ENCODE measurements at places on chromosomes 5 and 9.

- peak; percentile 48 for DNase-seq
These were observed 47.8 kb upstream of the IER5L start for GRCh38 chr9:129225815-129226214.

DNA sequence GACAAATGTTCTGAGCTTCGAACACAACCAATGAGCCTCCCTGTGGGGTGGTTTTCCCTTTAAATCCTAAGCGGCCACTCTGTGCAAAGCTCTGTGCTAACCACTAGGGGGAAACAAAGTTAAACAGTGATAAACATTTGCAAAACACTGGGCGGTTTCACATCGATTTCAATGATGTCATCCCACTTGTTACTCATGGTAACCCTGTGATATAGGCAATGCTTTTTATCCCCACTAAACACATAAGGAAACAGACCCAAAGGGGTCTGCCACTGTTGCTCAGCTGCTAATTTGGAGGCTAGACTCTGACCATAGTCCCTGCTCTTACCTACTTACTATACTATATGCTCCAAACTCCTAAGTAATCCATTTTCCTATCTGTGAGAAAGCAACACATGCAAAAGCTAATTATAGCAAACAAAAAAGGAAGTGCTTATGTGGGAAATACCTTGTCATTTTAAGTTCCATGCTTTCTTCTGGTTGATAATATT lies 57.3 kb downstream of the PTPN3 start:
- DNase-seq: peak; percentile 12

GRCh38 chr5:56558131-56558745 lies 257.1 kb upstream of the MAP3K1 start:
- no peak for DNase-seq

DNA sequence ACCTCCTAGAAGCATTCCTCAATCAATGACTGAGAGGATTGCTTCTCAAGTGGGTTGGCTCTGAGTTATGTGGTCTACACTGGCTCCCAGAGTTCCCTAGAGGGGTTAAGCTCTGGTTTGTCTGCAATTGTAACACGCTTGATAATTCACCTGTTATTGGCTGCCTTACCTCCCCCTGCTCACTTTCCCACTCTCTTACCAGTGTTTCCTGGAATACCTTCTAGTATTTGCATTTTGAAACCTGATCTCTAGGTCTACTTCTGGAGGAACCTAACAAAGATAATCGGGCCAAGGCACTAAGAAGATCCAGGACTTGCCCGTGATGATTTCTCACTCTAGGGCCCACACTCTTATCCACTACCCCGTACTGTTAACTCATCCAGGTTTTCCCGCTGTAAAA lies 110.1 kb upstream of the MAP3K1 start:
- no peak for DNase-seq

- no peak for DNase-seq
These were observed 8.8 kb upstream of the NACC2 start for GRCh38 chr9:136103651-136104487.

DNA sequence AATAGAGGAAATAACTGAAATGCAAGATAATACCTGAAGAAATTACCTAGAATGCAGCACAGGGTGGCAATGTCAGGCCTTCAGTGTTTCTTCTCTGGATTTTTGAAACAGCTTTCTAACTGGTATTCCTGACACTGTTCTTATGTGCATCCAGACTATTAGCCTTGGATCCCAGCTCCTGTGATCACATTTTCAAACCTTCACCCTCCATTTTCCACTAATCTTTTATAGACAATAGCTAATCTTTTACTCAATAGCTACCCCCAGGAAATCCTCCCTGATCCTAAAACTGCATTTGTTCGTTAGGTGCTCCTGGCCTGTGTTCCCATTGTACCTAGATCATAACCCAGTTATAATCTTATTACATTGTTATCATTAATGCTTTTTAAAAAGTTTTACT lies 101.5 kb upstream of the DHFR start:
- DNase-seq: no peak

- no peak for DNase-seq
These were observed 17.4 kb downstream of the AKNA start for GRCh38 chr9:114370251-114370967.

DNA sequence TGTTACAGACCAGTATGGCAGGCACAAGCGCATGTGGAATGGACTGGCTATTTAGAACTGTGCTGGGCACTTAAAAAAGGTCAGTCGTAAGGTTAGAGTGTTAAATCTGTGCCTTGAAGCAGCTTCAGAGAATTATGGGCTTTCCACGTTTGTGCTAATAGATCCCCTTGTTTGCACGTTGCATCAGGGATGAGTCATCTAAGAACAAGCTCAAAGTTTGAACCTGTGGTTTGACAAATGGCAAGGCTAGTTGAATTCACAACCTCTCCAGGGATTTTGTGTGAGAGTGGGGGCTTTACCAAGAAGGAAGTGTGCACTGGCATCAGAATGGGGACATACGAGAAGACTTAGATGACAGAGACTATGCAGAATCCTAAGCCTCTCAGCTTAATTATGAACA lies 249.6 kb downstream of the IRX1 start:
- DNase-seq: no peak

All from T-cell (primary cell).